ENCODE measurements at places on chromosomes 3 and 15. TPM values are rescaled to one million over a fixed set of nuclear protein-coding genes. Genes with fewer than 3 reads are reported as not detected.

DNA sequence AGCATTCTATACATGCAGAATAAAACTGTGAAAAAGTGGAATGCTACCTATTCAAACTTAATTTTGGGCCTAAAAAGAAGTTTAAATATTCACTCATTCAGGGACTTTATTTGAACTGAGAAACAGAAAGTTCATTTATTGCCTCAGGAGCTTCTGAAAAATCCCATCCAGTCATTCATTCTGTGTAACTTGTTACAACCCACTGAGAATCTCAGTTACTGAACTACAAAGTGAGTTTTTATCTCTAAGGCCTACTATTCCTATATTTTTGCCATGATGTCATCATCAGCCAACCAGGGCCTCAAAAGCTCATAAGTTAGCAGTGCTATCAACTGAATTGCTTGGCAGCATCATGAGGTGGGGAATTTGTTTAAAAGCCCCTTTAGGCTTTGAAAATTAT is 98.0 kb upstream of the BOC start:
- no peak for DNase-seq

CPA3 gene
- not detected for total RNA-seq

DNA sequence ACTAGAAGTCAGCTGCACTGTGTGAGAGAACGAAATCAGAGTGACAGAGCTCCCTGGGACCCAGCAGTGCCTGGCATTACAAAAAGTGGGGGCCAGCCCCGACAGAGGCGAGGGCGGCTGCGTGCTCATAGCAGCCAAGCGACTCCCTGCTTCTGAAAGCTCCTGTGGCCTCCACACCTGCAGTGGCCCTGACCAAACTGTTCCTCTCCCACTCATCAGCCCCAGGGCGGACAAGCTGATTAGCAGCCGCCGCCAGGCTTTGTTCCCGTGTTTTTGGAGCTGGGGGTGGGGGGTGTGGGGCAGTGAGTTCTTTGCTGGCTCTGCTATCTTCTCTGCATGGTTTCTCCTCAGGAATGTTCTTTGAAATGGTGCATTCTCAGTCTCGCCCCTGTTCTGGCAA is 58.1 kb downstream of the DGKG start:
- DNase-seq = no peak

- no peak for DNase-seq
Measured at GRCh38 chr3:170483485-170484262, 65.0 kb downstream of the CLDN11 start.

DNA sequence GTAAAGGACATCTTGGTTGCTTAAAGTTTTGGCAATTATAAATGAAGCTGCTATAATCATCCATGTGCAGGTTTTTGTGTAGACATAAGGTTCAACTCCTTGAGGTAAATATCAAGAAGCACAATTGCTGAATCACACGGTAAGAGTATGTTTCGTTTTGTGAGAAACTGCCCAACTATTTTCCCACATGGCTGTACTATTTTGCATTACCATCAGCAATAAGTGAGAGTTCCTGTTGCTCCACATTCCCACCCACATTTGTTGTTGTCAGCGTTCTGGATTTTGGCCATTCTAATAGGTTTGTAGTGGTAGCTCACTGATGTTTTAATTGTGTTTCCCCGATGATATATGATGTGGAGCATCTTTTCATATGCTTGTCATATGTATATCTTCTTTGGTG is 118.5 kb upstream of the KCNMB2 start:
- no peak for DNase-seq

GRCh38 chr3:127565711-127566110 is 24.8 kb downstream of the TPRA1 start:
- no peak for DNase-seq

DNA sequence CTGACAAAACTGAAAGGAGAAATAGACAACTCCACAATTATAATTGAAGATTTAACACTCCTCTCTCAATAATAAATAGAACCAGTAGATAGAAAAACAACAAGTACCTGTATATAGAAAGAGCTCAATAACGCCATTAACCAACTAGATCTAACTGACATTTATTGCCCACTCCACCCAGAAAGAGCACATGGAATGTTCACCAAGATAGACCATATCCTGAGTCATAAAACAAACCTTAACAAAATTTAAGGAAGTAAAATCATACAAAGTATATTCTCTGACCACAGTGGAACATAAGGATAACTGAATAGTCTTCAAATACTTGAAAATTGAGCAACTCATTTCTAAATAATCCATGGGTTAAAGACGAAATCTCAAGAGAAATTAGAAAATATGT is 25.1 kb downstream of the KBTBD12 start:
- no peak for DNase-seq

CHDH gene
- total RNA-seq = 1.2 TPM

DNA sequence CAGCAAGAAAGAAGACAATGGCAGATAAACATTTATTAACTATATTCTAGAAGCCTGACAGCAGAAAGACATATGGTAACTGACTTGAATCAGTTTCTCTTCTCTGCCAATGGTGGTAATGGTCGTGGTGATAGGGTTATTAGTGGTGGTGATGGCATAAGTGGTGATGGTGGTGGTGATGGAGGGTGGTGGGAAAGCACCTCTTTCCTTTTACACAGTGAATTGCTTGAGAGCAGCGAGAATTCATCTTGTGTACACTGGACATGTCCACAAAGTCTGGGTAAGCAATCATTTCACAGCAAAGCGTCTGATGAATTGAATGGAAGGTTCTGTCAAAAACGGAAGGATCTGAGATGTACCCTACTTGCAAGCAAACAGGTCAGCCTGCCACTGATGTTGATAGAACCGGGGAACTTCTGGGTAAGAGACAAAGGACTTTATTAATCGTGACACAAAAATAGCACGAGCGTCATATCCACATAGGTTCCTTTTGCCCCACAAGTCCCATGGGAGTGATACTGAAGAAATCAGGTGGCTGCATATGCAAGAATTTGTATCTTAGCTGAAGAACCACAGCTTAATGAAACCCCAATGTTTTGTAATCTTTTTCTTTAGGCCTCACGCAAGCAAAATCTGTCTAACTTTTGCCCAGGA is 23.5 kb upstream of the TBC1D5 start:
- DNase-seq = no peak

SEMA7A gene
- total RNA-seq = 0.20 TPM

- DNase-seq = peak; percentile 67
Measured at GRCh38 chr15:59917504-59918157, 86.5 kb upstream of the FOXB1 start.

FAM43A gene
- 0.42 TPM for total RNA-seq

DNA sequence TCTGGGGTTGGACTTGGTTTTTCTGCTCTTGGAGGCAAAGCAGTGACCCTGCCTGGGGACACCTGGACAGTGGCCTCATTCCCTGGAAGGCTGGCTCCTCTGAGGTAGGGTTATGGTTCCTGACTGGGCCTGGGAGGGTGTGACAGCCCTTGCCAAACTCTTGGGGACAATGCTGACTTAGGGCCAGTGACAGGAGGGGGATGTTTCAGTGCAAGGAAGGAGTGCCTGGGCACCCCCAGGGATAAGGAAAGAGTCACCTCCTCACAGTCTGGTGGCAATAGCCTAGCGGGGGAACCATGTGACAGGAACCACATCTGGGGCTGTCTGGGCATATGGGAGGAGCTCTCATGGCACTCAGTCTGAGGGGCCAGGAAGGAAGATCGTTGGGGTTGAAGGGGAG is 91.8 kb downstream of the ABHD5 start:
- no peak for DNase-seq

- no peak for DNase-seq
Measured at GRCh38 chr3:64276131-64276530, 50.9 kb upstream of the PRICKLE2 start.

GRCh38 chr3:52650439-52650838 is 35.3 kb downstream of the PBRM1 start:
- DNase-seq = no peak

GUCA1C gene
- not detected for total RNA-seq

DNA sequence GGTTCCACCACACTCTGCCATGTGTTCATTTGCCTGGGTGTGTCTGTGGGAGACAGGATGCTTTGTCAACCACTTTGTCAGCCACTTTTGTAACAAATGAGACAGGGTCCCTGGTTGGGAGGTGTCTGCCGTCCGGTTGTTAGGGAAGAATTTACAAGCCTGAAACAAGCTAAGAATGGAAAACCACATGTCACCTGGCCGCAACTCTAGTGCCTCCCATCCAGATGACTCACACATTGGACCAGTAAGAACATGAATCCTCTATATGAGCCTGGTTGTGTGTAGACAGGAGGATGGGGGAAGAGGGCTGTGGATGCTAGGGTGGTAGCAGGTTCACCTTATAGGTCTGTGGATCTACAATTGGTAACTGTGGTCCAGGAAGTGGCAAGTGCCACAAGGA is 335.3 kb downstream of the CLSTN2 start:
- no peak for DNase-seq
